ENCODE measurements at places on chromosomes 16 and 17. TPM values are rescaled to one million over a fixed set of nuclear protein-coding genes. Genes with fewer than 3 reads are reported as not detected.

DNA sequence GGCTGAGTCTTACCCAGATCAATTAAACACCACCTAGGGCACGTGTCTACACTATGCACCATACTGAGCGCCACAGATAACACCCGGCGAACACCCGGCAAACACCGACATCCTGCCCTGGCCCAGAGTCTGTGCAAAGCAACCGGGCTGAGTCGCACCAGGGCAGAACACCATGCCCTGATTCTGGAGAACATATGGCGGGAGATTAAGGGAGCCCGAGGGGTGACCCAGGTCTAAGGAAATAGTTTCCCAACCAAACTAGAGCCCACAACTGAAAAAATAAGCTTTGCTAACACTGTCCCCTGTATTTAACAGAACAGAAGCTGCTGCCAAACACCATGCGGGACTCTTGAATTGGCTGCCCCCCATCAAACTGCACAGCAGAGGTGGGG, 22.1 kb downstream of the MYO18A start:
- no peaks in the 10 kb centered on the region for H3K27me3 ChIP-seq
- H3K36me3 ChIP-seq = no peaks in the 10 kb centered on the region
- H3K27ac ChIP-seq = no peak overlapping the region
- no peak overlapping the region for H3K4me3 ChIP-seq
- peaks cover 24% of the 10 kb centered on the region for H3K4me1 ChIP-seq
- no peak for DNase-seq

DNA sequence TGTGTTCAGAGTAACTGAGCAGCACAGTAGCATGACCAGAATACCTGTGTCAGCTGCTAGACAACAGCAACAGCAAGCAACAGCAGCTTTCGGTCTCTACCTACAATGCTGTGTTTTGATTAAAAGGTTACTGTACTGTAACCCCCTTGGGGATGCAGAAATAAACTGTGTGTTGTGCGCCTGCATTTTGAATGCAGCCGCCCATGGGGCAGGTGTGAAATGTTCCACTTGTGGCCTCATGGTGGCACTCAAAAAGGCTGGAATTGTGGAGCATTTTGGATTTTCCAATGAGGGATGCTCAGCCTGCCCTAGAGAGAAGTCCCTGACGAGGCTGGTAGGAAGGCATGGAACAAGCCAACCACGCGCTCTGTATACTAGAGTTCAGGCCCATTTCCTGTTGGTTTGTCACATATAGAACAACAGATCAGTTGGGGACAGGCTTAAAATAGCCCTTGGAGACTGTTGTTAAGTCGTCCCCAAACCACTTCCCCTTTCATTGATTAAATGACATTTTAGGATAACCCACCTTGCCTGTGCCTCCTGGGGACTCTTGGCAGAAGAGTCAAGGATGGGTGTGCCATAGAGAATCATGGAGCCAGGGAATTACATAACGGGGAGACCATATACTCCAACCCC, 27.1 kb downstream of the SCPEP1 start:
- peaks cover 3% of the 10 kb centered on the region for H3K4me1 ChIP-seq
- no peak overlapping the region for H3K27ac ChIP-seq
- H3K4me3 ChIP-seq = no peak overlapping the region
- peaks cover 7% of the 10 kb centered on the region for H3K36me3 ChIP-seq
- no peak for DNase-seq

STAT5A gene
- 76.6 TPM for polyA plus RNA-seq

CDT1 gene
- polyA plus RNA-seq = 1.4 TPM

- H3K27ac ChIP-seq = no peak overlapping the region
- H3K36me3 ChIP-seq = peaks cover 21% of the 10 kb centered on the region
- H3K27me3 ChIP-seq = no peaks in the 10 kb centered on the region
Observed at GRCh38 chr16:68146585-68146984, 61.4 kb downstream of the NFATC3 start.

GRCh38 chr16:89142474-89143195, 28.9 kb upstream of the CDH15 start:
- H3K27ac ChIP-seq = no peak overlapping the region
- peaks cover 24% of the 10 kb centered on the region for H3K36me3 ChIP-seq
- DNase-seq = no peak
- H3K4me1 ChIP-seq = no peaks in the 10 kb centered on the region
- no peaks in the 10 kb centered on the region for H3K27me3 ChIP-seq

- no peak overlapping the region for H3K27ac ChIP-seq
- no peaks in the 10 kb centered on the region for H3K27me3 ChIP-seq
- peaks cover 15% of the 10 kb centered on the region for H3K4me1 ChIP-seq
- no peak for DNase-seq
Observed at GRCh38 chr16:2985462-2985861, 5.2 kb upstream of the PKMYT1 start.

- H3K27me3 ChIP-seq = no peaks in the 10 kb centered on the region
- DNase-seq = no peak
- H3K27ac ChIP-seq = no peak overlapping the region
- no peak overlapping the region for H3K4me3 ChIP-seq
- H3K36me3 ChIP-seq = no peaks in the 10 kb centered on the region
- no peaks in the 10 kb centered on the region for H3K4me1 ChIP-seq
Observed at GRCh38 chr16:55453909-55454308, 25.1 kb upstream of the MMP2 start.

TERB1 gene
- polyA plus RNA-seq = not detected

DNA sequence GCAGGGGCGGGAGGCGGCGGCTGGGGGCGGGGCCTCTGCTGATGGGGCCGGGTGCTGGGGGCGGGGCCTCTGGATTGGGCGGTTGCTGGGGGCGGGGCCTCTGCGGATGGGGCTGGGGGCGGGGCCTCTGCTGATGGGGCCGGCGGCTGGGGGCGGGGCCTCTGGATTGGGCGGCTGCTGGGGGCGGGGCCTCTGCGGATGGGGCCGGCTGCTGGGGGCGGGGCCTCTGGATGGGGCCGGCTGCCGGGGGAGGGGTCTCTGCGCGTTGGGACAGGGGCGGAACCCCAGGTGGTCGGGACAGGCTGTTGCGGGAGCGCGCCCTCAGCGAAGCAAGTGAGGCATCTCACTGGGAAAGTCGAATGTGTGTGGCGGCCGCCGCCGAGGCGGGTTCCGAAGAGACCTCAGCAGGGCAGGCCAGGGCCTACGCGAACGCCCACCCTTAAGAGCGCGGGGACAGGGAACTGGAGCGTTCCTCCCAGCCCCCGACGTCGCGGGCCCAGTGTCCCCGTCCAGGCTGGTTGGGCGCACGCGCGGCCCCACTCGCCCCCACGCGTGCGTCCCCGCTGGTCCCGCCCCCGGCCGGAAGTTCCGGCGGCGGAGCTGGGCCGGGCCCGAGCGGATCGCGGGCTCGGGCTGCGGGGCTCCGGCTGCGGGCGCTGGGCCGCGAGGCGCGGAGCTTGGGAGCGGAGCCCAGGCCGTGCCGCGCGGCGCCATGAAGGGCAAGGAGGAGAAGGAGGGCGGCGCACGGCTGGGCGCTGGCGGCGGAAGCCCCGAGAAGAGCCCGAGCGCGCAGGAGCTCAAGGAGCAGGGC, at the start of gene STUB1:
Gene STUB1 (plus strand): TSS at position 597 of the 811 bp plus-strand sequence. CDS start 116 bp downstream, at position 713.
- H3K36me3 ChIP-seq = peaks cover 9% of the 10 kb centered on the region
- no peaks in the 10 kb centered on the region for H3K27me3 ChIP-seq
- peaks cover 47% of the 10 kb centered on the region for H3K4me1 ChIP-seq
- peak; percentile 81 for DNase-seq
- H3K4me3 ChIP-seq = peak within 1 kb of the TSS; percentile 58

GRCh38 chr17:74201250-74201649, 2.2 kb upstream of the RPL38 start:
- peaks cover 29% of the 10 kb centered on the region for H3K4me1 ChIP-seq
- H3K27me3 ChIP-seq = no peaks in the 10 kb centered on the region
- no peak for DNase-seq
- H3K4me3 ChIP-seq = no peak overlapping the region
- no peak overlapping the region for H3K27ac ChIP-seq

RECQL5 gene
- polyA plus RNA-seq = 13.2 TPM

- DNase-seq = no peak
- H3K27ac ChIP-seq = no peak overlapping the region
- H3K4me1 ChIP-seq = no peaks in the 10 kb centered on the region
- H3K27me3 ChIP-seq = no peaks in the 10 kb centered on the region
Observed at GRCh38 chr17:59026176-59026939, 80.3 kb downstream of the TRIM37 start.

DNA sequence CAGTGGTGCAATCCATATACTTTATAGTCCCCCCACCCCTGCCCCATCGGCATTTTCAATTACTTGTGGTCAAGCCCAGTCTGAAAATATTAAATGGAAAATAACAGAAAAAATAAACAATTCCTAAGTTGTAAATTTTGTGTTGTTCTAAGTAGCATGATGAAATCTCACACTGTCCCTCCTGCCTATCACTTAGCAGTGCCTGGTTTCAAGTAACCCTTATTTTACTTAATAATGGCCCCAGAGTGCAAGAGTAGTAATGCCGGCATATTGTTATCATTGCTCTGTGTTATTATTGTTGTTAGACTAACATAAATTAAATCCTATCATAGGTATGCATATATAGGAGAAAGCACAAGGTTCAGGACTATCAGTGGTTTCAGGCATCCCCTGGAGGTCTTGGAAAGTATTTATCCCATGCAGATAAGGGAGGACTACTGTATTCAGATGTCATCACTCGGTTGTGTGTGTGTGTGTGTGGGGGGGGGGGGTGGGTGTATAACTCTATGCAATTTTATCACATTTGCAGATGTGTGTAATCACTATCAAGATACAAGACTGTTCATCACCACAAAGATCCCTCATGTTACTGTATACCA, 9.3 kb downstream of the UBE2G1 start:
- H3K36me3 ChIP-seq = peaks cover 3% of the 10 kb centered on the region
- H3K27ac ChIP-seq = no peak overlapping the region
- no peaks in the 10 kb centered on the region for H3K27me3 ChIP-seq
- H3K4me3 ChIP-seq = no peak overlapping the region
- DNase-seq = no peak
- H3K4me1 ChIP-seq = peaks cover 38% of the 10 kb centered on the region

TNFSF13 gene
- 0.41 TPM for polyA plus RNA-seq

ST6GALNAC1 gene
- polyA plus RNA-seq = 0.33 TPM

ABCC12 gene
- polyA plus RNA-seq = not detected
